ENCODE measurements at places on chromosomes 5 and 9.

DNA sequence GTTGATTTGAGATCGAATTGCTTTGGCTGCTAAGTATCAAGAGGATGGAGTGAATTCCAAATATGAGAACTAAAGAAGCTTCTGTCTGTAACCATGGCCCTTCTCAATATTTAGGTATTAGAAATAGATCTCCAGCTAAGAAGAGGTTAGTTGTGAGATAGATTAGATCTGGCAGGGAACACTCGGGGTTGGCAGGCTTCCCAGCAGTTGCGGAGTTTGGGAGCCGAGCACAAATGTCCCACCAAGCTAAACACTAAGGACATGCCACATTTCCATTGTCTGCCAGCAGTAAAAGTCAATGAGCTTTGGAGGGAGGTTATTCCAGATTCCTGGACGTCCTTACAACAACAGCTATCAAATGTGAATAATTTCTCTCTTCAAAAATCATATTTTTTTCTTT, 85.8 kb downstream of the TAF11L14 start:
- no peak for DNase-seq

DNA sequence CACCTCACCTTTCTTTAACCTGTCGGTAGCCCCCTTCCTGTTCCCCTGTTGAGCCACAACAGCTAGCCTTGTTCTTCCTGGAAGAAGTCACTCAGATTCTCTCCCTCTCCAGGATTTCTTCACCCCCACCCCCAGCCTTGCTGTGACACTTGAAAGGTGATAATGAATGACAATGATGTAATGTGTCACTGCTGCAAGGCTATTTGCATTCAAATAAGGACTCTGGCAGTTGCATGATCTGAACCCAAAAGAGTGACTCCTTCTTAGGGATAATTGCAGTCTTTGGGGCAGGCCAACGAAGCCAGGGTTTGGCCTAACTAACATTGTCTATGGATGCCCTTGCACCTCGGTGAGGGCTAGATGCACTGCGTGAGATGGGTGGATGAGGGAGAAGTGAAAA, 154.4 kb upstream of the CLINT1 start:
- DNase-seq = no peak

DNA sequence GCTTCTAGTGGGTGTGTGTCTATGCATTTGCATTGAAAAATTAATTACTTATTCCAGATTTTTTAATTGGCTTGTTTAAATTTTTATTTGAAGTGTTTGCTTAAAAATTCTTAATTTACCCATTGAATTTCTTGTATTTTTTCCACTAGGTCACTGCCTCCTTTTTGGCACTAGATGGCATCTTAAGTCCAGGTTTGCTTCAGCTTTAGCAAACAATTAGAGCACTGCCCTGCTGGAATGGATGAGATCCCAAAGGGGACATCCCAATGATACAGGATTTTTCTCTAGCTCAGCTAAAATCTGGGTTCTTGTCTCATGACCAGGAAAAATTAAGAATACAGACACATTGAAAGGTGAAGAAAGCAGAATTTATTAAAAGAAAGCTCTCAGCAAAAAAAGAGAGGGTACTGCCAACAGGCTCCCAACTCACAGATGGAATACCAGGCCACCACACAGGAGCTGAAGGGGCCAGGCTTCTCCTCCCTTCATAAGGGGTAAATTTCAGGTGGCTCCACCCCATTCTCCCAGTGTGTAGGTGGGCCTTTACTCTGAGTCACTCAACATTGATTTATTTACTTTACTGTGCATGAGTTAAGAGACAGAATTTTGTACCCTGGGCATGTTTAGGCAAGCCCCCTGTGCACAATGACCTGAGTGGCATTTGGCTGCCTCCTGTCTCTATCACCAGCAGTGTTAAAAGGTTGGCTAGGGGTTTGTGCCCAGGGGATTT, 532.4 kb downstream of the ANXA1 start:
- no peak for DNase-seq

DNA sequence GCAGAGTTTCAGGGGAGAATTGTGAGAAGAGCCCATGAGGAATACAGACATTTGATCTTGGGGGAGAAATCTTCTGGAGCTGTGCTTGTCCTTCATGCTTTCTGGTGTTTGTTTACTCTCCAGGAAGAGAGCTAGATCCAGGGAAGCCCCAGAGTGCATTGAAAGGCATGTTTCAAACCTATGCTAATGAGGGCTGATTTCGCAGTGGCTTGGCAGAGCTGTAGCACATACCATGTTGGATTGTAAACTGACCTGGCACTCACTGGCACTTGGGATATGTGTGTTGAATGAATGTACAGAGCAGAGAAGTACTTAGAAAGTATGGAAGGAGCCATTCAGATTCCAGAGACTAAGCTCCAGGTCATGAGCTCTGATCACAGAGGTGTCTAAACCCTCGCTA, 30.9 kb downstream of the TNFSF8 start:
- DNase-seq = no peak

- no peak for DNase-seq
Observed at GRCh38 chr9:133653638-133654037, 17.5 kb downstream of the DBH start.

DNA sequence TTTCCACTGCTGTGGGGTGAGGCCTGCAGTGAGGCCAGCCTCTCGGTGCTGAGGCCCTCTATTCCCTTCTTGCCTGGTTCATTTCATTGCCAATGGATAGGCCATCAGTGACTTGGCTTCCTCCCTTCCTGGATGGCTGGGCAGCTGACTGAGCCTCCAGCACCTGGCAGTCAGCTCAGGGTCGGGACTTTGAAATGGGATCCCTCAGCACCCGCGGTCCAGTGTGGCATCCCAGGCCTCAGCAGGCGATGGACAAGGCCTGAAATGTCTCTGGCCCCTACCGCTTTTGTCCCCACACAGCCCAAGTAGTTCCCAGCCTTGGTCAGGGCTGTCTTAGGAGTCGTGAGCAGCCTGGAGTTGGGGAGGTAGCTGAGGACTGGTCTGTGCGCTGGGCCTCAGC, 17.2 kb downstream of the NDST1 start:
- no peak for DNase-seq

DNA sequence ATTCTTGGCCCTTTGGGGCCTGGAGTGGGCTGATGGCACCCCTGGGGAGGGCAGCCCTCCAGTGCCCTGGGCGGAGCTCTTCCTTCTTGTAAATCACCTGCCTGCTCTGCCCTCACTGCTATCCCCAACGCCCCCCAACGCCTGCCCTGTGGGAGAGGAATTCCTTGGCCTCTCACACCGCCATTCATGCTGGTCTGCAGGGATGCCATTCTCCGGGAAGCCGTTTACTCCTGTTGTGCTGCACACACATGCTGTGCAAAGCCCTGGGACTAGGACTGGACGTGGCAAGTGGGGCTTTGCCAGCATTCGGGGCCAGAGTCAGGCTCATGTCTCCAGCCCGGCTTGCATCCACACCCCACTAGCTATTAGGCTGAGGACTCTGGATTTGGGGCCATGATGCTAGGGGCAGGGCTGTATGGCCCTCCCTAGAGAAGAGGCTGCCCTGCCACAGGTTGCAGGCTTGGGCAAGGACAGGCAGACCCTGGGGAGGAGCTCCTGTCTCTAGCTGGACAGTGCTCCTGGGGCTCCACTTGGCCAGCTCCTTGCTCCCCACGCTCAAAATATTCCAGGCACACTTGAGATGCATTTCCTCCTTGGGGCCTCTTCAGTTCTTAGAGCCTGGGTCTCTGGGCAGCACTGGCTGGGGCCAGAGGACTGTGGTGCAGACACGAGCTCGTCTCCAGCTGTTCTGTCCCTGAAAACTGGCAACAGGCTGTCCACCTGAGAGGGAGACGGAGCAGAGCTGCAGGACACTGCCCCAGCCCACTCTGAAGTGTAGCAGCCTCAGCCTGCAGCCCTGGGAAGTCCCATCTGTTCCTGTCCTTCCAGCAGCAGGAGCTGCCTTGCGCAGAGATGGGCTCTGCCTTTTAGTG, 226.9 kb downstream of the CACNA1B start:
- no peak for DNase-seq

DNA sequence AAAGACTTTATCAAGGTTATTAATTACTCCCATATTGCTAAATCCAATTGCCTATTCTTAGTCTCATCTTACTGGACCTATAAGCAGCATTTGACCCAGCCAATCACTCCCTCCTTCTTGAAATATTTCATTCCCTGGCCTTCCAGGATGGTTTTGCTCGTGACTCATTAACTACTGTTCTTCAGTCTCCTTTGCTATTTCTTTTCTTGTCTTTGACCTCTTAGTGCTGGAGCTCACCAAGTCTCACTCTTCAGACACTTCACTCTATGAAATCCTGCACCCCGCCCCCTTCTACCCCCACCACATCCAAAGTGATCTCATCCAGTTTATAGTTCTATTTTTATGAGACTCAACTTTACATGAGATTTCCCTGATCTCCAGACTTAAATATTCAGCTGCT, 803.1 kb upstream of the WWC1 start:
- DNase-seq = no peak

GRCh38 chr5:84614906-84615305, 230.2 kb upstream of the EDIL3 start:
- no peak for DNase-seq

DNA sequence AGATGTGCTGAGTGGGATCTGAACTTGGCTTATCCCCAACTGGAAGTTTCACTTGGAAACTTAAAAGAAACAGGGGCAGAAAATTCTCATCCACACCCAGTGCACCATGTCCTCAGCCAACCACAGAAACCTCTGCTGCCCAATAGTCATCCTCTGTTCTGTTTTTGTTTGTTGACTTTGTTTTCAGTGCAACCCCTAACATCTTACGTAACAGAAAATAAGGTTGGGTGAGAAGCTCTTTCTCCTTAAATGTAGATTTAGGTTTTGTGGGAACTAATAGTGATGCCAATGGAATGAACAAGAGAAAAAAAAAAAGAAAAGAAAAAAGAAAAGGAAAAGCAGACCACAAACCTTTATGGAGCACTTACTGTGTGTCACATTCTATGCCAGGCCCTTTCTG, 262.8 kb downstream of the PAPPA start:
- DNase-seq = no peak

DNA sequence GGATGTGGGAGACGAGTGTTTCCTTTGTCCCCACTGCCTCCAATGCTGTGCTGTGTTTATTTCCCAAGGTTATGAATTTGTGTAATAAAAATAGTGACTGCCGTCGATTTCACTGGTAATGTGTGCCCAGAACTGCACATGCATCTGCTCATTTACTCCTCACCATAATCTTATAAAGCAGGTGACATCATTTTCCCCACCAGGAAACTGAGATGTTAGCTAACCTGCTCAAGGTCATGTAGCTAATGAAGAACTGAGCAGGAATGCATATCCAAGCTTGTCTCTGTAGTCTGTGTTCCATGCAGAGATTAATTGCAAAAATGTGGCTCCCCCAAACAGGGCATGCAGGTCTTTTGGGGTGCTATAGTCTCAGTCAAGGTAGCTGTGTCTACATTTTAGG, 224.4 kb downstream of the TENT4A start:
- no peak for DNase-seq

DNA sequence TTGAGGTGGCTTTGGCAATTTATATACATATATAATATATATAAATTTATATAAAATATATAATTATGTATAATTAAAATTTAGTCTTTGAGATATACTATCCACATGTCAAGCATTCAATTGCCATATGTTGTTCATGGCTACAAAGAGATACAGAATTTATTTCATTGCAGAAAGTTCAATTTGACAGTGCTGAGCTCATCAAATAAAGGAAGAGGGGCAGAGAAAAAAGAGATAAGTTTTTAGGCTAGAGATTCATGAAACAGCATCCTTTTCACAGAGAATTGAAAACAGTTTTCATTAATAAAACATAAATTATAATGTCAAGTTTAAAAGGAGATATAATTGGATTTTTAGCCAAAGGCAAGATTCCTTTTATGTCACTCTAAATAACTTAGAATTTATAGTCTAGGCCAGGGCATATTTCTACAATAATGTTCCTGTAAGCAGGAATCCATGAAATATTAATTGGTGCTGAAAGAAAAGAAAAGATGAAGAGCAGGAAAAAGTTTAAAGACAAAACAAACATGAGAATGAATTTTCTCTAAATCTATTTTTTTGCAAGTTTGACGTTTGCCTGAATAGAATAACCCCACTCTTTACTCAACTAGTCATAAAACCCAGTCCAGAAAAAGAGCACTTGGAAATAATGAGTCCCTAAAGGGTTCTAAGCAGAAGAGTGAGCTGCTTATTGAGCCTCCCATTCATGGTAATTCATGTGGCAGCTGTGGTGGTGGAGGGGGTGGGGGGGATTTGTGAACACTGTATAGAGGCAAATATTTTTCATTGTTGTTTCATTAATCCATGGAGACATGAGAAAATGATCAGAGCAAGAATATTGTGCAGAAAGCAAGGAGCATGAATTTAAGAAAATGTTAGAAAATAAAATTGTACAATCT, 1279.5 kb downstream of the CDH12 start:
- no peak for DNase-seq

DNA sequence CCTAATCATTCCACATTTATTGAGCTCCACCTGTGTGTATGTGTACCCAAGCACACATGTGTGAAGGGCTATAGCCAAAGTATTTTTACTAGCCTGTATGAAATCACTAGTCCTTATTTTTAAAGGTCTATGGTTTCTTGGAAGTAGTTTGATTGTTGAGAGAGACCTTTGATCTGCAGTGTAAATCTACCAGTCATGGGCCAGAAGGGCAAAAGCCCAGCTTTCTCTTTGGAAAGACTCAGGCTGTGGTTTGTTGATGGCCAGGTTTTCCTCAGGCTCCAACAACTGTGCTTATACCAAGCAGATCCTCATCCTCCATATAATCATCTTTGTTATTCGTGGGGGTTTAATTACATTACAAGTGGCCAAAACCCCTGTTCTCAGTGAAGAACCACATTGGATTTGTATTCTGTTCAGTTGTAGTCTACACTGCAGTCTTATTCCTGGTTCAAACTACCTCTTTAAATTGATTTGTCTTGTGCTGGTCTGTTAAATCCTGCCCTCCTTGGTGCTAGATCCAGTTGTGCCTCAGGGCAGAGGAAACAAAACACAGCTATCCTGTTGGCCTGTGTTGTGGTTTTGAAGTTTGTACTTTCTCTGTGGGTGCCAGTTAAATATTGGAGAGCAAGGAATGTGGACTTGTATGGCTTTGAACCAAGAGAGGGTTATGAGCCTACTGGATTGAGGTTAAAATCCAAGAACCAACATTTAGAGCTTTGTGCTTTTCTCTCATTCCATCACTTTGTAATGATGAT, 13.3 kb downstream of the CDC26 start:
- no peak for DNase-seq

DNA sequence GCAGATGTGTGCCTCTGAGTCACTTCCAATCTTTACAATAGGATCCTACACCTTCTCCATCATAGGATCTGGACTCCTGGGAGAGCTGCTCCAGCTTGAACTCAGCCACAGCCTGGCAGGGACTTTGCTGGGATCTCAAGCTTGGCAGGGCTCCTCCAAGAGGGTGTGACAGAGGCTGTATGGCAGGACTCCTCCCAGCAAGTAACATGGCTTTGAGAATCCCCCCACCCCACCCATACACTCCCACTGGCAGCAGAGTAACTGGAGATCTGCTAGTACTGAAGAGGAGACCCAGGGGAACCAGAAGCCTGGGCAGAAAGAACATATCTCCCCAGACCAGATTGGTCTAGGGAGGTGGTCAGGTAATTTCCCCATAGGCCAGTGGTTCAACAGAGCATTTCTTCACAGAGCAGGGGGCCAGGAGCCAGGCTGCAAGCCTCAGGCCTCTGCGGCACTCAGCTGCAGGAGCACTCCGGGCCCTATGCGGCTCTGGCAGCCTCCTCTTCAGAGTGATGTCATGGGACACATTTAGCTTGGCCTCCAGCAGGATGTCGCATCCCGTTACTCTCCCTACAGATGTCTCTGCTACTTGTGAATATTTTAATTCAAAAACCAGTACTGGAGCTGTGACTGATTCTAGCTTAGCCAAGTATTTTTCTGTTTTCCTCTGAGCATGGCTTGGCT, 1.7 kb upstream of the ACSL6 start:
- no peak for DNase-seq
